Progenitor cell of endocrine pancreas (in vitro differentiated cells): ENCODE measurements at places on chromosomes 2 and 18.

DNA sequence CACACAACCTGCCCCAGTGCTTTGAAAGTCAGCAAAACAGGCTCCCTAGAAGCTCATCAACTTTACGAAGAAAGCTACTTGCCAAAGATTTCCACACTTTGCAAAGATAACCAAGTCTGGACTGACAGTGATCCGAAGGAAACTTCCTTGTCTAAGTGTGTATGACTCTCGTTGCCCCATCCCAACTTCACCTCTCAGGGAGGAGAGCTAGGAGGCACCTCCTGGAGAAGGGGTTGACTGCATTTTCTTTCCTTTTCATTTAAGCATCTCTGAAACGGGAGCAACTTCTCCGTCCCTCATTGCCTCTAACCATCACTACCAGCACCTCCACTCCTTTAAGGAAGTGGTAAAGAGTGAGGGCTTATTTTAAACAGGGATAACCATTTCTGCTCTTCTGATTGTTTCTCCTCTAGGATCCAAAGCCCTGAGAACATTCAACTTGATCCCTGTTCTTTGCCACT lies 7.0 kb downstream of the ZEB2 start:
- no peak for DNase-seq

DNA sequence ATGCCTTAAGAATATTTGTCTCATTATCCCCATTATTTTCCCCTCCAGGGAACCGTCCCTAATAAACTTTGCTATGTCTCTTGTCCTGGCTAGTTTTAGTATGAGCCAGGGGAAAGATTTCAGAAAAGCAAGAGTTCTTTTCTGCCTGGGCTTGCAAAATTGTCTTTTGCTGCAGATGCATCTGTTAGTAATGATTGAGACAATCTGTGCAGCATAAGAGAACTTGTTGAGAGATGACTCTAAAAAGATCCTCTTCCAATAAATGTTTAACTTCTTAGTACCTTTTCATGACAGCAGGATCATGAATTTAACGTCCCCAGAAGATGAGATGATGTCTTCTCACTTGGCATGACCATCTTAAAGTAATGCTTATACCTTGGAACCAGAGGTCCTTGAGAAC lies 172.5 kb upstream of the CREB1 start:
- no peak for DNase-seq

- peak; percentile 10 for DNase-seq
These were observed 27.2 kb downstream of the EIF2AK3 start for GRCh38 chr2:88600038-88600465.

GRCh38 chr2:47747878-47748277 lies 35.1 kb upstream of the MSH6 start:
- no peak for DNase-seq

DNA sequence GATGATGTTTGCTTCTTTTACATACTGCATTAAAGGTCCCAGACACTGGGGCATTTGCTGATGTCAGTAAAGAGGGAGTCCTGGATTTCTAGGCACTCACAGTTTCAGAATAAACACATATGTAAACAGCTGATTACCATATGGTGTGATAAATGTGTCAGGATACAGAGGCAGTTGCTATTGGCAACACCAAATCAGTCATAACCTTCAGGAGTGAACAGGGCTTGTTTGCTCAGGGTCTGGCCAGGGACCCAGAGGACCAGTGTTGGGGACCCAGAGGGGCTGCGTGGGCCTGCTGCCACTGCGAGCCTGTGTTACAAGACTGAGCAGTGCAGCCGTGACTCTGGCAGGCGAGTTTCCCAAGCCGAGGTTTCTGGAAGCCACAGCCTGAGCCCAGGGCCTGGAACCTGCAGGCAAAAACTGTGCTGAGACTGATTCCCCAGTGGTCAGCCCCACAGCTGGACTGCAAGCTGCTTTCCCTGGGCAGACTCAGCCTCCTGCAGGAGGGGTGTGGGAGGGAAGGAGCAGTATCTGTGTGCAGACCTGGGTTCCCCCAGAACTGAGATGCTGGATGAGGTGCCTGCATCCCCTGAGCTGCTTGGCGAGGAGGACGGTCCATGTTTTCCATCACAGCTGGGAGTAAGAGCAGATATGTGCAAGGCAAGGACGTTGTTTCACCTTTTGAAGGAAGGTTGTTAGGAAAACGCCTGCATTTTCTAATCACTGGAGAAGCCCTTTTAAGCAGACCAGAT lies 23.6 kb downstream of the ASAP2 start:
- no peak for DNase-seq

GRCh38 chr18:68172842-68173549 lies 541.9 kb downstream of the TMX3 start:
- no peak for DNase-seq

GRCh38 chr2:189685540-189686229 lies 11.2 kb downstream of the ANKAR start:
- DNase-seq, result no peak

DNA sequence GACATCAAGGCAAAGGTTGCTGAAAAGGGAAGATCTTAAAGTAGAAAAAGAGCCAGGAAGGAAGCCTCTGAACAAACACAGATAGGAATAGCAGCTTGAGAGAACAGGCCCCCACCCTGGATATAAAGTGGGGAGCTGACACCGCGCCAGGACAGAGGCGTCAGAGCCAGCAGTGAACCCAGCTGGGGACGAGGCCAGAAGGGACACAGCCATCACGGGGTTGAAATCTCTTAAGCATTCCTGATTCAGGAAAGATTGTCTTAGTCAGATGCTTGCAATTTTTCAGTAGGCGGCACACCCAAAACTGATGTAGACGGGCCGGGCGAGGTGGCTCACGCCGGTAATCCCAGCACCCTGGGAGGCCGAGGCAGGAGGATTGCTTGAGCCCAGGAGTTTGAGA lies 93.8 kb upstream of the PHLPP1 start:
- DNase-seq, result no peak

GRCh38 chr2:20061476-20061875 lies 10.0 kb upstream of the LAPTM4A start:
- DNase-seq, result no peak

DNA sequence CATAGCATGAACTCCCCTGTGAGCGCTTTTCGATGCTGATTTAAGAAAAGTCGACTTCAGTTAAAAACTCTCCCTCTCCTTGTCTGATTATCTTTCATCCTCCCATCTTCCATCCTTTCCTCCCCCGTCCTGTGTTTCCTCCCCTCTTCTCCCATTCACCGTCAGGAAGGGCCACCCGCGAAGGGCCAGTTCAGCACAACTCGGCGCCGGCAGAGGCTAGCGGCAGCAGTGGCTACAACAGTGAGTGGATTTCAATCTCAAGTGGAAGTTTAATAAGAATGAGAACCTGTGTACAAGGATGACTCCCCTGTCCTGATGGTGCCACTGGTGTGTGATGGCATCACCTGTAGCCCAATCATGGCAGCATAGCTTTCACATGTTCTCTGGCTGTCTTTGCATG lies 106.9 kb downstream of the PRKRA start:
- no peak for DNase-seq

DNA sequence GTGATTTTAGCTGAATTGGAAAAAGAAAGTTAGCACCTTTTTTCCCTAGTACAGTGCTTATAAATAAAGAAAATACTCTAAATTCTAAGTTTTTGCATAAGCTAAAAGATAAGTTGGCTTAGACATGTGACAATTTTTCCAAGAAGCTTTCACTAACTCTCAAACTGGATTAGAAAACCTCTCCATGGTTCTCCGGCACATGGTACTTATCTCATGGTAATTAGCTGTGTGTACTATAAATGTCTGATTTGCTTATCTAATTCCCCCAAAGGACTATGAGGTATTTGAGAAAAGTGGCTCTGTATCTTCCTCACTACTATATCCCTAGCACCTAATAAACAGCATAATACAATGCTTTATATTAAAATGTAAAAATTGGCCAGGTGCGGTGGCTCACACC lies 71.1 kb downstream of the ROCK1 start:
- no peak for DNase-seq

- DNase-seq, result no peak
These were observed 96.1 kb downstream of the CTIF start for GRCh38 chr18:48634975-48635374.

DNA sequence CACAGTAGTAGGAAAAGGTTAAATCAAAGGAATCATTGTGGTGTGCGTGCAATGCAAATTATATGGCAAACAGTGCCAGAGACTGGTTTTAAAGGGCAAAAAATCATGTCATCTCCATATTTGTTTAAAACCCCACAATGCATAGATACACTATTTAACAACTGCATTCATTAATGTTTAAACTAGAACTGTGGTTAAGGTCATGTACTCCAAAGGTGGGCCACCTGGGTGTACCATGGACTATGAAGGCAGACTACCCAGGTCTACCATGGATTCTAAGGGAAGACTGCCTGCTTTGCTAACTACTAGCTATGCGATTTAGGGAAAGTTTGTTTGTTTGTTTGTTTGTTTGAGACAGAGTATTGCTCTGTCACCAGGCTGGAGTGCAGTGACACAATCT lies 356.3 kb downstream of the ZEB2 start:
- DNase-seq, result no peak

DNA sequence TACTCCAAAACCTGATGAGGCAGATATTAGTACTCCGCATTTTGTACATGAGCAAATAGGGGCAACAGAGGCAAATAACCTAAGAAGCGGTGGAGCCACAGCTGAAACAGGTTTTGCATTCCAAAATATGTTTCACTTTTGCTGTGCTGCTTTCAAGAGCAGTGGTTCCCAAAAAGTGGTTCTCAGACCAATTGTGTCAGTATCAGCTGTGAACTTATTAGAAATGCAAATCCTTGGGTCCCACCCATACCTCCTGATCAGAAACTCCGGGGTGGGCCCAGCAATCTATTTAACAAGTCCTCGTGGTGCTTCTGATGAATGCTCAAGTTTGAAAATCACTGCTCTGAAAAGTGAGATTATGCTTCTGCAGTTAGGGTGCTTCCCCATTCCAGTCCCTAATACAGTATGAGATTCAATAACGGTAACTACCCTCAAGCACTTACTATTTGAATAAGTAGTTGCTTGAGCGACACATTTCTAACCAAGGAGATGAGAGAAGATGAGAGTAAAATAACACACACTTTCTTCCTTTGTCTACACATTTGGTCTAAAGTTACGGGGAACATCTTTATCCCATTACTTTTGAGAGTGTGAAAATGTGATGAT lies 17.8 kb upstream of the TCF4 start:
- no peak for DNase-seq

GRCh38 chr2:206267567-206267966 lies 6.9 kb upstream of the ZDBF2 start:
- no peak for DNase-seq

DNA sequence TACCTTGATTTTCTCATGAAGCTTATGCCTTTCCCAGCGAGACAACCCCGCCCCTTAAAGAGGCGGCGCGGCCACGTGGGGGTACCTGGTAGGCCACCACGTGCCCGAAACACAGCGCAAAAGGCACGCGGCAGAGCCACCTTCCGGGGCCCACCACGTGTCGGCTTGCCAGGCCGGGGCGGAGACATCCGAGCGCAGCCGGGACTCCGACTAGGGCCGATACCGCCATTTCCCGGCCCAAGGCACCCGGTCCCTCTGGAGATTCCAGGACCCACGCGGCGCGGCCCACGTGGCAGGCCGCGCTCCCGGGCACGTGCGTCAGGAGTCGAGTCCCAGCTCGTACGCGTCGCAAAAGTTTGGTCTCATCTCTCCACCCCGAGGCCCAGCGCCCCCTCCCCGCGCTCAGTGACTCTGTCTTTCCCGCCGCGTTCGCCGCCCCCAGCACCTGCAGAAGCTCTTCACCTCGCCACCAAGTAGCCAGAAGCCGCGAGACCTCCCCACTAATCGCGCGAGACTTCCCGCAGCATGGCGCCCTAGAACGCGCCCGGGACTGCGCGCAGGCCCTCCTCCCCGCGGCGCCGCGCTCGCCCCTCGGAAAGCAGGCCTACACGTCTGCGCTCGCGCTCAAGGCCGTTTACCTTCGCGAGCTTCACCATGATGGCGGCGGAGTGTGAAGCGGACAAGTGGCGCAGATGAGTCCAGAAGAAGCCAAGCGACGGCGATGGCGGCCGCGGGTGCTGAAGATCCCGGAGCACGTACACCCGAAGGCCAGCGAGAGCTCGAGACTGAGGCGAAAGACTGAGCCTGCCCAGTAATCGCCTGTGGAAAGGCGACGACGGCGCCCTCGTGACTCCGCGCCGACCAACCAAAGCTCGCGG lies at the start of gene NCL:
NCL (minus strand) TSS at position 787 of the 878 bp plus-strand sequence; CDS start at position 656, 131 bp downstream.
- peak; percentile 75 for DNase-seq

GRCh38 chr18:54790109-54790508 lies 38.2 kb upstream of the RAB27B start:
- DNase-seq, result no peak

GRCh38 chr2:190357600-190357999 lies 14.2 kb downstream of the INPP1 start:
- DNase-seq, result no peak

DNA sequence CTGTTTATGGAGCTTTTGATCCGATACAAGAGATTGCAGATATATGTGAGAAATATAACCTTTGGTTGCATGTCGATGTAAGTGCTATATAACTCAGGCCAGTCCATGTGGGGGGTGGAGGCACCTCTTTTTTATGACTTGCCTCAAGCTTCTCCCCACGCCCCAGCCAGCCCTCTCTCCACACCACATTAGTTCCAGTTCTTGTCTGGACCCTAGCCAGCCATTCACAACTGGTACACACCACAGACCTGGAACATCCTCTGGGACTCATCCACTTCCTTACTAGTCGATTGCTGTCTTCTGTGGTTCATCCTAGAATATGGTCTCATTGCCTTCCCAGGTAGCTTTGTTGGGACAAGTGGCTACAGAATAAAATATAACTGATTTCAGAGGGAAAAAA lies 31.0 kb downstream of the GAD1 start:
- no peak for DNase-seq

- DNase-seq, result no peak
These were observed 53.9 kb downstream of the BOLA3 start for GRCh38 chr2:74093840-74094239.

GRCh38 chr2:3585261-3586109 lies 9.4 kb upstream of the COLEC11 start:
- no peak for DNase-seq

DNA sequence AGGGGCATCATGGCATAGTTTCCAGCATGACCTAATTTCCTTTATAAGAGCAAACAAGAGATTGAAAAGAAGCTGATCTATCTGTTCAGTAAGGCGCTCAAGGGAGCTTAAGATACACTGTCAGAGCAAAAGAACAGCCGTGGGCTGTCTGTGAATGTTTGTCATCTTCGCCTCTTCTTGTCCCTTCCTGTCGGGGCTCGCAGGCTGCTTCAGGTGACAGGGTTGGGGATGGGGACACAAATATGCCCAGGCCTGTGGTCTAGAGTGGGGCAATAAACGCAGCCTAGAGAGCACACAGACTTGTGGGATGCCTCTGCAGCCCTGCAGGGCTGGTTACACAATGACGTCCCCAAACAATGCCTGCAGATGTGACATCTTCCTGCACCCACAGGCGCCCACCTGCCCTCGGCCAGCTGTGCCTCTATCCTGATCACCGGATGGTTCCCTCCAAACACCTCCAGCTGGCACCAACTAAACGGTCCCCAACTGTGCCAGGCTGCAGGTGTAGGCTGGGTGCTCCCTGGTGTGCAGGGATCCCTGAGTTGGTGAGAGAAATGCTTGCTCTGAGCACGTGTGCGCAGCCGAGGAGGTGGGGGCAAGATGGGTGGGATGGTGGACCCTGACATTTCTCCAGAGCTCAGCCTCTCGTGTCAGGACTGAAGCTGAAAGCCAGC lies 72.8 kb downstream of the EDAR start:
- no peak for DNase-seq

- DNase-seq, result no peak
These were observed 431.8 kb upstream of the MC4R start for GRCh38 chr18:60804415-60804814.

GRCh38 chr2:10561288-10562035 lies 113.3 kb upstream of the ODC1 start:
- no peak for DNase-seq

GRCh38 chr2:239965318-239965717 lies 59.8 kb downstream of the NDUFA10 start:
- DNase-seq, result no peak
